Chondrocyte (in vitro differentiated cells): ENCODE measurements at places on chromosomes 6 and 20. TPM values are rescaled to one million over a fixed set of nuclear protein-coding genes. Genes with fewer than 3 reads are reported as not detected.

PPP1R3G gene
- total RNA-seq, result 0.56 to 2.6 TPM (median 2.2 TPM) in 3 replicates

PSORS1C2 gene
- not detected in 3 replicates for total RNA-seq

FBXO30 gene
- 10.4 to 11.8 TPM (median 11.0 TPM) in 3 replicates for total RNA-seq

OR2H1 gene
- not detected in 3 replicates for total RNA-seq

TRIM15 gene
- not detected in 3 replicates for total RNA-seq

HTR1E gene
- not detected in 3 replicates for total RNA-seq

CTNNBL1 gene
- total RNA-seq, result 36.0 to 45.1 TPM (median 38.4 TPM) in 3 replicates

DNA sequence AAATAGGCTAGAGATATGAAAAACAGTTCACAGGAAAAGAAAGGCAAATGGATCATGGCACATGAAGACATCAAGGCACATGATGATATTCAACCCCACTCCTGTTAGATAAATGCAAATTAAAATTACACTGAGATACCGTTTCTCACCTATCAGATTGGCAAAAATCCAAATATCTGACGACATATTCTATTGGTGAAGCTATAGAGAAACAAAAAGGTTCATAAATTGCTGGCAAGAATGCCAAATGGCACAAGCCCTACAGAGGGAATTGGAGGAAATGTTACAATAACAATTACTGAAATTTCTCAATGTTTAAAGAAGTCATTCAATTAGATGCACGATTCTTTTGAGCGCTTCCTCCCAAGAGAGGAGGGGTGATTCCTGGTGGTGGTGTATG is 45.3 kb upstream of the DSN1 start:
- no peak overlapping the region for H3K4me3 ChIP-seq
- DNase-seq, result no peak
- H3K27me3 ChIP-seq, result no peaks in the 10 kb centered on the region
- H3K27ac ChIP-seq, result no peak overlapping the region
- H3K4me1 ChIP-seq, result peaks cover 44% of the 10 kb centered on the region
- H3K36me3 ChIP-seq, result peaks cover 24% of the 10 kb centered on the region

GRCh38 chr6:130163266-130163665 is 59.5 kb downstream of the SAMD3 start:
- H3K4me3 ChIP-seq, result no peak overlapping the region
- no peaks in the 10 kb centered on the region for H3K4me1 ChIP-seq

- peaks cover 4% of the 10 kb centered on the region for H3K4me1 ChIP-seq
- no peak for DNase-seq
- no peak overlapping the region for H3K27ac ChIP-seq
- H3K4me3 ChIP-seq, result no peak overlapping the region
- peaks cover 41% of the 10 kb centered on the region for H3K27me3 ChIP-seq
Measured at GRCh38 chr6:167528239-167528638, 203.4 kb downstream of the TTLL2 start.

GRCh38 chr6:144437105-144437504 is 152.0 kb downstream of the UTRN start:
- no peak overlapping the region for H3K27ac ChIP-seq
- no peak for DNase-seq
- no peak overlapping the region for H3K4me3 ChIP-seq
- H3K4me1 ChIP-seq, result peaks cover 9% of the 10 kb centered on the region

DNA sequence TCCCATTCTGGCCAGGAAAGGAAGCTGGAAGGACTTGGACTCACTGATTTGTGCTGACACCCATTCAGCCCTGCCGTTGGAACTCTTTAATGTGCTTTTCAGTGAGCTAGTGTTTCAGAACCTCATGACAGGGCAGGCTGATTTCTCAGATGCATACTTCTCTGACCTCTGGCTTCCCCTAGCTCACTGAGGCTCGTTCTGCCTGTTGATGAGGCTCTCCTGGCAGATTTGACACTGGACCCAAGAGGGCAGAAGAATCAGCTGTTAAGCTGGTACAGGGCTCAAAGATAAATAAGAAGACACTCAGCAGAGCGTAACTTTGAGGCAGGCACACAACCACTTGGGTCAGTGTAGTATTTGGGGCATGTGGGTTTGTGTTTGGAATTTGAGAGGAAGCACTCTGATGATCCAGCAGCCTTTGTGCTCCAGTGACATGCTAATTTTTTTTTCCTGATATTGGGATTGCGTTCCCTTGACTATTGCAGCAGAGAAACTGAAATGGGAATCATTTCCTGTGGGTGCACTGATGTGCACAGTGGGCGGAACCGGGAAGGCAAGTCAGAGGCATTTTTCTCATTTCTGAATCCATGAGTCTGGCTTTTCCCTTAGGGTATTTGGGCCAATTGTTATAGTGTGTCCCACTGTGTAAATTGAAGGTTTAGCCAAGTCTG is 80.2 kb downstream of the CARMIL1 start:
- peak overlapping the region; percentile 59 for H3K4me3 ChIP-seq
- H3K36me3 ChIP-seq, result no peaks in the 10 kb centered on the region
- no peaks in the 10 kb centered on the region for H3K27me3 ChIP-seq

GRCh38 chr20:22684763-22685443 is 100.5 kb upstream of the FOXA2 start:
- H3K4me1 ChIP-seq, result peaks cover 6% of the 10 kb centered on the region
- no peak for DNase-seq
- no peaks in the 10 kb centered on the region for H3K36me3 ChIP-seq
- H3K4me3 ChIP-seq, result no peak overlapping the region
- H3K27me3 ChIP-seq, result peaks cover 29% of the 10 kb centered on the region
- H3K27ac ChIP-seq, result no peak overlapping the region

DNA sequence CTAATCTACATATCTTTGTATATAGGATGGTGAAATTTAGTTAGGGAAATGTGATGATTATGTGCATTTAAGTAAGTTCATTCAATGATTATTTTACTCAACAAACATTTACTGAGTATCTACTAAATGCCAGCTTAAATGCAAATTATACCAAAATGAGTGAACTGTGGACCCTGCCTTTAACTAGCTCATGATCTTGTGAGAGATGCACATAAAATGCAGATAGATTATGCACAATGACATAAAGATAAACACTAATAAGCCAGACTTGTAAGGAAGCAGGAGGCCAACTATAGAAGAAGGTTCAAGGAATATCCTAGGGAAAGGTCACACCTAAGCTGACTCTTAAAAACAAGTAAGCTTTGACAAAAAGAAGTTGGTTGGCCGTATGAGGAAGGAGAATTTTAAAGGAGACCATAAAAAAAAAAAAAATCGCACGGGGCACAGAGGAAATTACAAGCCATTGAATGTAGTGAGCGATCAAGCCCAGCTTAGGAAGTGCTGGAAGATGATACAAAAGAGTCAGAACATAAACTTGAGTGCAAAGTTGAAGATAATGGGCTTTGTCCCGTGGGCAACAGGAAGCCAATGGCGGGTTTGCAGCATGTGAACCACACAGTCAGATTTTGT is 107.9 kb downstream of the NRSN1 start:
- no peak overlapping the region for H3K27ac ChIP-seq
- no peak for DNase-seq
- no peak overlapping the region for H3K4me3 ChIP-seq
- no peaks in the 10 kb centered on the region for H3K4me1 ChIP-seq

DNA sequence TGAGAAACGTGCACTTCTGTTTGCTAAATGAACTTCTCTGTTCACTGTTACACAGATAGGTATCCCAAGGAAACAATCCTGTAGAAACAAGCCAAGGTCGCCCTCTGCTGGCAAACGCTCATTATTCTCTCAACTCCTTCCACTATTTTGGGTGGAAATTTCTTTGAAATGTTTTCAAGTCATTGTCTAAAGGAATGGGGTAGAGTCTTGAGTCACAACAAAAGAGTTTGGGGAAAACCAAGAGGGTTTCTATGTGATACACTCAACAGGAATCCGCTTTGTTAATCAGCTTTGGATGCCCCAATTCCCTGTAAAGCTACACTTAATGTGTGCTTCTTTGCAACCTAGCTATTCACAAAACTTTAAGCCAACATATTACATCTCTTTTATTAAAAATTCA is 4.6 kb upstream of the RAE1 start:
- peaks cover 3% of the 10 kb centered on the region for H3K27me3 ChIP-seq
- no peak for DNase-seq
- H3K36me3 ChIP-seq, result no peaks in the 10 kb centered on the region
- H3K27ac ChIP-seq, result no peak overlapping the region
- H3K4me3 ChIP-seq, result no peak overlapping the region
- H3K4me1 ChIP-seq, result no peaks in the 10 kb centered on the region

DNA sequence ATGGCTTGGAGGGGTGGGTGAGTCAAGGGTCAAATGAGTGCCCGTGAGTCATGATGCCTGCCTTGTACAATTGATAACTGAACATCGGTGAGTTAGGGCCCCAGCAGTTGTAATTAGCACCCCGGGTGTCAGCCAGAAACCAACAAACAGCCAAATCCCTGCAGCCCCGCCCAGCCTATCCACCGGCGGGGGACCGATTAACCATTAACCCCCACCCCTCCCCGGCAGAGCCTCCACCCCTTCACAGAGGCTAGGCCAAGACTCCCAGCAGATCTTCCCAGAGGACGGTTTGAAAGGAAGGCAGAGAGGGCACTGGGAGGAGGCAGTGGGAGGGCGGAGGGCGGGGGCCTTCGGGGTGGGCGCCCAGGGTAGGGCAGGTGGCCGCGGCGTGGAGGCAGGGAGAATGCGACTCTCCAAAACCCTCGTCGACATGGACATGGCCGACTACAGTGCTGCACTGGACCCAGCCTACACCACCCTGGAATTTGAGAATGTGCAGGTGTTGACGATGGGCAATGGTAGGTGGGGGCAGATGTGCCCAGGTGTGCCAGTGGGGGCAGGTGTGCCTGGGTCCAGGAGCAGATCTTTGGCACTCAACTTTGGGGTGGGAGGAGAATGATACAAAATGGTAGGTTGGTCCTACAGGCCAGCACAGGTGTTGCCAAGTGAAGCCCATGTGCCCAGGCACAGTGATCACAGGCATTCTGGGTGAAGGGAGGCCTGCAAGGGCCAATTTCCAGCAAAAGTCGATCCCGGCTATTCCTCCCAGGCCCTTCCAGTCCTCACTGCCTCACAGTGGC is 45.7 kb downstream of the HNF4A start:
- H3K27ac ChIP-seq, result no peak overlapping the region
- H3K36me3 ChIP-seq, result peaks cover 2% of the 10 kb centered on the region
- no peaks in the 10 kb centered on the region for H3K4me1 ChIP-seq
- peaks cover 32% of the 10 kb centered on the region for H3K27me3 ChIP-seq
